ENCODE measurements at places on chromosomes 6 and 20. TPM values are rescaled to one million over a fixed set of nuclear protein-coding genes. Genes with fewer than 3 reads are reported as not detected.

The CST4 gene
- total RNA-seq = not detected

The NELFCD gene
- total RNA-seq = 52.6 TPM

The LGSN gene
- total RNA-seq = not detected

The PAK5 gene
- 27.8 TPM for total RNA-seq

The ACAT2 gene
- 28.2 TPM for total RNA-seq

The ENPP5 gene
- total RNA-seq = 19.8 TPM

The ARFGEF3 gene
- 38.3 TPM for total RNA-seq

The LY6G6F gene
- 0.36 TPM for total RNA-seq

The SPATS1 gene
- not detected for total RNA-seq

The WFDC10B gene
- total RNA-seq = not detected

The NFYA gene
- total RNA-seq = 32.3 TPM

The BMP5 gene
- 17.4 TPM for total RNA-seq

The ZSCAN12 gene
- 13.9 TPM for total RNA-seq

The ATG5 gene
- 45.8 TPM for total RNA-seq

The GRIK2 gene
- total RNA-seq = 321 TPM
